Stimulated activated CD4-positive, alpha-beta T cell treated with anti-CD3 and anti-CD28 coated beads, Interleukin-2, amount 100 ng/mL, for 24 hours (primary cell): ENCODE measurements at places on chromosomes 4 and X.

DNA sequence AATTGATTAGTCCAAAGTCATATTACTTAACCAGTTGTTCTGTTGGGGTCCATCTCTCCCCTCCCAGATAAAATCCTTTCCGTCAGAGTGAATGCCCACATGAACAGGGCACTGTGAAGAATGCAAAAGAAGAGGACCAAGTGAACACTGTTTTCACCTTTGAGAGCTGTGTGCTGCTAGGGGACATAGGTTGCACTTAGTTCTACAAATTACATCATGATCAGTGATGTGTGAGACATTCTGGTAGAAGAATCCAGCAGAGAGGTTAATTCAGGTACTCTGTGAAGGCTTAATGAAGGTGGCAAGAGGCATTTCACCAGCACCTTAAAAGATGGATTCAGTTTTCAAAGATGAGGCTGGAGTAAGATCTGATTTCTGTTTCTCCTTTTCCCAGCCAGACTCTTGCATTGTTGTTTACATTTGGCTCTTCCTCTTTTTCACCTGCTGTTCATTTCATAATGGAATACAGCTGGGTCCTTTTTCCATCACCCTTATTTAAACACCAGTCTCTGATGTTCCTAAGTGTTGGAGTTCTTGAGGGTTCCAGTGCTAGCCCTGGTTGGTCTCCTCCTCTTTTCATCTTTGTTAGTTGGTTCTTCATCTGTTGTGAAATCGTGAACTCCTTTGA lies 10.9 kb downstream of the GAB1 start:
- DNase-seq: no peak

DNA sequence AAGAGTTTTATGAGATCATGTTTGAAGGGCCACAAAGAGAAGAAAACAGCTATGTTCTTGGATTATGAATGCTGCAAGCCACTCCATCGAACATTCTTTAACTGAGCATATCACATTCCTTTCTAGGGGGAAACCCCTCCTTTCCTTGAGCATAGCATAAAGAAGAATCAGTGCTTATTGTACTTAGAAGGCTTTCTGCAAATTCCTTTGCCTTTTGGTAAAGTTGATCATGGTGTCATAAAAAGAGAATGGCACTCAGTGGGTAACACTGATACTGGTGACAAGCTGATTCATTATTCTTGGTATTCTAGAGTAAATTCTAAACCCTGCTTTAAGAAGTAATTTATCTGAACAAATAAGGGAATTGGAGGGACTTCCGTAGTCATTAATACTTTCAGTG lies 88.5 kb upstream of the GPR34 start:
- no peak for DNase-seq

DNA sequence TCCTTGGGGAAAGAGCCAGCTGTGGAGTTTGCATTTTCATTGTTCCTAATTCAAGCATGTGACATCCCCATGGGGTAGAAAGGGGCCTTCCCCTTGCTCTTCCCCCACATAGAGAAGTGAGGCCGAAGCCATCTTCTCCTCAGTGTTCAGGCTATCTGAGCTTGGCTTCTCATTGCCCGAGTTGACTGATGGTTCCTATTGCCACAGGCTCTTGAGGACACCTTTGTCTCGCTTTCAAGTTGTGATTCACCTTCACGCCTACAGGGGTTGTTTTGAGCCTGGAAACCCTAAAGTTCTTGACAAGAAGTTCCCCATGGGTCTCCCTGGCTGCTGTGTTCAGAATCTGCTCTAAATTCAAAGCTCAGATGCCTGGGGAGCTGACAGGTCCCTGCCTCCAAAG lies 25.0 kb downstream of the CCNQ start:
- DNase-seq: no peak

GRCh38 chr4:2304877-2305561 lies 43.1 kb upstream of the MXD4 start:
- no peak for DNase-seq

- no peak for DNase-seq
These were observed 597.0 kb downstream of the PCDH18 start for GRCh38 chr4:136935305-136935704.

GRCh38 chr4:147326591-147326990 lies 154.3 kb upstream of the EDNRA start:
- no peak for DNase-seq

DNA sequence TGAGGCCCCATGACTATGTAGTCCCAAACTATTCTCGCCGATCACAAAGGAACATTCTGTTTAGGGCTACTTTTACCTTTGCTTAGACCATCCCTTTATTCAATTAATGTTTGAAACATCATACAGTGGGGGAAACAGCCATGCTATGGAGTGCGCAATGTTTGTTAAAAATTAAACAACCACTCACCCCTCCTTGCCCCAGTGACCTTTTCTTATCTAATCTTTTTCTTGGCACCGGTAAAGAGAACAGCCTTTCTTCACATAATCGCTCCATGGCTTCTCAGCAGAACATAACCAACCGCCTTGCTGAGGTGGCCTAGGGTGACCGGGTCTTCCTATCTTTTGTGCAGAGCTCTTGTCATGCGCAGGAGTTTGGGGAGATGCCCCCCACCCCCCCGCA lies 152.6 kb downstream of the VCX3A start:
- DNase-seq: no peak

- peak; percentile 4 for DNase-seq
These were observed 1.1 kb downstream of the ZNF141 start for GRCh38 chr4:338759-339097.
